Activated T-cell treated with anti-CD3 and anti-CD28 coated beads for 1 hour (primary cell): ENCODE measurements at places on chromosomes 1 and 21.

- DNase-seq = no peak
Measured at GRCh38 chr1:205009670-205010069, 33.3 kb upstream of the CNTN2 start.

DNA sequence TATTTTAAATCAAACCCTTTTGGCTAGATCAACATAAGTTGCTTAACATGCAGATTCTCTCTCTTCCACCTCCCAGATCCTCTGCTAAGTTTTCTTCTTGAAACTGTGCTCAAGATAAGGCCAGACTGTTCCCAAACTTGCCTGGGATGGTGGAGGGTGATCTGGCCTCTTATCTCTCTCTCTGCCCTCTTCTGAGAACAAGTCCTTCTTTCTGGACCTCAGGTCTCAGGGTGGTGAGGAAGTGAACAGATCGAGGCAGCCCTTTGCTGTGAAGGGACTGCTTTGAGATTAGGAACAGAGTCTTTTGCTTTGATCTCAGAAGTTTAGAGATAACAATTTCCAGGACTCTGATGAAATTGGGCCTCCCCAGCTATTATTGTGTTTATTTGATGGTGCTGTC, 70.7 kb downstream of the HUNK start:
- DNase-seq = no peak

GRCh38 chr1:82494117-82494516, 693.4 kb downstream of the ADGRL2 start:
- DNase-seq = no peak

DNA sequence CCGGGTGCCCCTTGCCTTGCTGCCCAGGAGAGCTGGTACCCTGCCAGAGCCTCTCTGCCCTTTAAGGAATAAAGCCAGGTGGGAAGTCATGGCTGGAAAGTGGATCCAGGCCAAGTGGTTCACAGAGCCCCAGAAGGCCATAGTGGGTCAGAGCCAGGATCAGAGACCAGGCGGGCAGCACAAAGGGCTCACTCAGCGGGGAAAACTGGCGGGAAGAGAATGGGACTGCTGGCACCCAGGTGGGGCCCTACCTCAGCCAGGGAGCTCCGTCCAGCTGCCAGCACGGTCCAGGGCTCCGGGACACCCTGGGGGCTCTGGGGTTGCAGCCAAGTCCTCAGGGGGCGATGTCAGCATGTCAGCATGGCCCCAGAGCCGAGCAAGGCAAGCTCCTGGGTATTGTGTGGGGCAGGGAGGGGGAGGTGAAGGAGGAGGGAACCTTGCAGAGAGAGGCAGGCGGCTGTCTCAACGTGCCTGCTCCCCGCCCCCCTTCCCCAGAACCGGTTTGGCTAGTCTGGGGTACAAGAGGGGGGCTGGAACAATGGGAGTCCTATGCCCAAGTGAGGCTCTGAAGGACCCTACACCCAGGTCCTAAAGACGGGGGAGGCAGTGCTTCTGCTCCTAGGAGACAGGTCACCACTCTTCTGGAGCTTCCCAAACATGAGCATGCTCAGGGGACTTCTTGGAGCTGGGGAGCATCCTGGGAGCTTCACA, at the start of gene ARHGEF19:
Gene ARHGEF19 (minus strand): TSS at position 402 of the 711 bp plus-strand sequence. CDS start 3,598 bp downstream, outside the sequence.
- DNase-seq = no peak

GRCh38 chr1:192913683-192914082, 104.8 kb downstream of the RGS2 start:
- no peak for DNase-seq

GRCh38 chr1:186302381-186302920, 72.6 kb downstream of the TPR start:
- DNase-seq = no peak

- peak; percentile 9 for DNase-seq
Measured at GRCh38 chr21:45074818-45075595, 627 bp downstream of the ADARB1 start.
